ENCODE measurements at places on chromosomes 6 and 20. TPM values are rescaled to one million over a fixed set of nuclear protein-coding genes. Genes with fewer than 3 reads are reported as not detected.

GRCh38 chr20:38441916-38442315, 6.8 kb upstream of the SNHG17 start:
- no peak for DNase-seq

DNA sequence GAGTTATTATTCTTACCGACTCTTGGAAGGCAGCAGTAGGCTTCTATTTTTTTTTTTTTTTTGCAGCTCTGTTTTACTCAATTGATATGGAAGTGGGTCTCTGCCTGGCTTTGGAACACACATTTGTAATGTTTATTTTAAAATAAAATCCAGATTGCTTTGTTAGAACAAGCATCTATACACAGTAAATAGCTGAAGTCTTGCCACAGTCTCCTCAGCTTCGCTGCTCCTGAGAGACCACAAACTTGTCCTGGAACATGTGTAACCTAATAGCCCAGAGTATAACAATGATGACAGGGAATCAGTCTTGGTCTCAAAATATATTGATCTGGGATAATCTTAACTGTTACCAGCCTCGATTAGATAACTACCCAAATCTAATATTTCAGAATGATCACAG, 299.8 kb upstream of the NOX3 start:
- no peak for DNase-seq

- DNase-seq = no peak
These were observed 291.2 kb upstream of the STXBP5 start for GRCh38 chr6:146912730-146913685.

The COX4I2 gene
- total RNA-seq = not detected

All from activated naive CD8-positive, alpha-beta T cell treated with anti-CD3 and anti-CD28 coated beads, Interleukin-2, amount 10 ng/mL, durations not matched to agents 7 days and 5 days (primary cell).